ENCODE measurements at places on chromosomes 5 and 9.

DNA sequence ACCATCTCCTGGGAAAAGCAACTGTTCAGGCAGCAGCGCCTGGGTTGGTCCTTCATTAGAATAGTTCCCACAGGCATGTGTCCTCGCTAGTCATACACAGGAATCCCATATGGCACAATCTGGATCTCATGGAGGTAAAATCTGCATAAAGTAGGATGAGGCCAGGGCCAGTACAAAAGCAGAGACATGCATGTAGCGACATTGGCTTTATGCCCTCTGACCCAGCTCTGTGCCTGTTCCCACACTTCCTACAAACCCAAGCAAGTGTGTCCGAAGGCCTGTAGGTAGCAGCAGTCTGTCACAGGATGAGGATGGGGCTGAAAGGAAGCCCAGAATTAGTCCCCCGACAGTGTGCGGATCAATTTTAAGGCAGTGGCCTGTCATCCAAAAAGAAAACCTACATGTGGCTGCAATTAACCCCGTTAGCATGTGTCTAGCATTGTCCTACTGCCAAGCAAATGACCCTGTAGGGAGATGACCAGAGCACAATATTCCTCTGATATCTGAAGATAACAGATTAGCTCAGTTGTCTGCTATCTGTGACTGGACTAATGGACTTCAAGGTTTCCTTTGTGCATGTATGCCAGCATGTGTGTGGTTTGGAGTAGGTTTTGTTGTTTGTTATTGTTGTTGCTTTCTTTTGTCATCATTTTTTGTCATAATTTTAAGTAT lies 178.8 kb downstream of the TMEM161B start:
- DNase-seq = peak; percentile 22

DNA sequence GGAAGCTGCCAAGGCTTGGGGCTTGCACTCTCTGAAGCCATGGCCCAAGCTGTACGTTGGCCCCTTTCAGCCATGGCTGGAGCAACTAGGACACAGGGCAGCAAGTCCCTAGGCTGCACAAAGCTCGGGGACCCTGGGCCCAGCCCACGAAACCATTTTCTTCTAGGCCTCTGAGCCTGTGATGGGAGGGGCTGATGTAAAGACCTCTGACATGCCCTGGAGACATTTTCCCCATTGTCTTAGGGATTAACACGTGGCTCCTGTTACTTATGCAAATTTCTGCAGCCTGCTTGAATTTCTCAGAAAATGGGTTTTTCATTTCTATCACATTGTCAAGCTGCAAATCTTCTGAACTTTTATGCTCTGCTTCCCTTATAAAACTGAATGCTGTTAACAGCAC lies 83.0 kb upstream of the DAP start:
- no peak for DNase-seq

DNA sequence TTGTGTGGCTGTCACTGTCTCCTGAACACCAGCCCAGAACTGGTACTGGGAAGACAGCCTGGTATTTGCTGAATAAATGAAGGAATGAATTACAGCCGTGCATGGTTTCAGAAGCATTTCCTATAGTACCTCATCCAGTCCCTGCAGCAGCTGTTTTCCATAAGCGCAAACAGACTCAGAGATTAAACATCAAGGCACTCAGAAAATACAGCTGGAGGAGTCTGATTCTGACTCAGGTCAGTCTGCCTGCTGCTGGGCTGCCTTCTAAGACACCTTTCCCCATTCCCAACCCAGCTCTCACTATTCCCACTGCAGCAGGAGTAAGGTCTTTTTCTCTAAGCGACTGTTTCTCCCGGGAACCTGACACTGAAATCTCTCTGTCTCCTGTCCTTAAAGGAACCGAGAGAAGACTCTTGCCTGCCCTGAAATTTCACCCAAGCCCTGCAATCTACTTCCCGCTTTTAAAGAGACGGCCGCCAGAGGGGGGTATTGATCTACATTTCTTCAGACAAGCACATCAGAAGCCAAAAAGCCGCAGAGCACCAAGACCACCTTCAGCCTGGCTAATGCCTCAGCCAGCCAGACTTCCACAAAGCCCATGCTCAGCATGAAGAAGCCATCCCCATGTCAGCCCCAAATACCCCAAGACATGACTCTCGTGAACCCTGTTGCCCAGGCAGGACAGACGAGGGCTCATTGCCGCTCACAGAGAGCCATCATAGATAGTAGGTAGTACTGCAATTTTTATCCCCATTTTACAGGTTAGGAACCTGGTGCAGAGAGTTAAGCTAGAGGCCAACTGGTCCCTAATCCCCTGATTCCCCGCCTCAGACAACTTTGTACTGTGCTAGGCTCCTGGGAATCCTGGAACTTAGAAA lies 5.4 kb upstream of the FOXI1 start:
- peak; percentile 61 for DNase-seq

- DNase-seq = no peak
These were observed 159.2 kb upstream of the WWC1 start for GRCh38 chr5:168132241-168132641.

- DNase-seq = no peak
These were observed 146.7 kb upstream of the RAI14 start for GRCh38 chr5:34509392-34509791.

- no peak for DNase-seq
These were observed 307.4 kb upstream of the SEMA6A start for GRCh38 chr5:116881921-116882531.

- peak; percentile 24 for DNase-seq
These were observed 925 bp downstream of the LIFR start for GRCh38 chr5:38555354-38556087.

- no peak for DNase-seq
These were observed 30.6 kb upstream of the OBP2B start for GRCh38 chr9:133239533-133240090.

GRCh38 chr9:26949637-26950069 lies 2.6 kb upstream of the PLAA start:
- no peak for DNase-seq

DNA sequence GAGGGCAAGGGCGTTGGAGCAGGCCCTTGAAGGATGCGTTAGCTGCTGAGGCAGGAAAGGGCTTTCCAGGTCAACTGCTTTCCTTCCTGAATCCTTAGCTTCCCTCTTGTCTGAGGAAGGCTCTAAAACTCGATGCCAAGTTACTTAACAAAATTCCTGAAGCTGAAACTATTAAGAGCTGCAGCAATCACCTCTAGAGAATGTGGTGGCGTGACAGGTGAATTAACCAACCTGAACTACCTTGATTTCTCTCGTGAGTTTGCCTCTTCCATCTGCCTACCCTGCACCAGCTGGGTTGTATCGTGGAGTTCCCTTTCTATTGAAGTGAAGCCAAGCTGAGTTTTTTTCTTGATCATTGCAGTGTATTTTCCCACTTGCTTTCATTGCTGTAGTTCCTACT lies 96.1 kb downstream of the PDE8B start:
- DNase-seq = no peak

GRCh38 chr9:29220596-29221251 lies 1647.4 kb upstream of the C9orf72 start:
- no peak for DNase-seq

DNA sequence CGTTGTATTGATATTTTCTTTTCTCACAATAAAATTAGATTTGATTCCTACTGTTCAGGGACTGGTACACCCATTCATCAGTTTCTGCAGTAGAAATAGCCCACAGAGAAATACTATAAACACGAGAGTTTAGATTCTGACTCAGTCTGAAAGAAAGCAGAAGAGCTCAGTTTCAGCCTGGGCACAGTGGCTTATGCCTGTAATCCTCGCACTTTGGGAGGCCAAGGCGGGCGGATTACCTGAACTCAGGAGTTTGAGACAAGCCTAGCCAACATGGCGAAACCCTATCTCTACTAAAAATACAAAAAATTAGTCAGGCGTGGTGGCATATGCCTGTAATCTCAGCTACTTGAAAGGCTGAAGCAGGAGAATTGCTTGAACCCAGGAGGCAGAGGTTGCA lies 8.6 kb downstream of the ITK start:
- DNase-seq = no peak

GRCh38 chr5:72160329-72160728 lies 53.1 kb downstream of the MAP1B start:
- no peak for DNase-seq

GRCh38 chr5:159933531-159934485 lies 17.5 kb downstream of the ADRA1B start:
- no peak for DNase-seq

GRCh38 chr9:118871531-118871930 lies 497.7 kb downstream of the BRINP1 start:
- no peak for DNase-seq

GRCh38 chr5:94903726-94904125 lies 285.3 kb downstream of the SLF1 start:
- peak; percentile 32 for DNase-seq

- peak; percentile 4 for DNase-seq
These were observed 124.3 kb upstream of the ANKRD55 start for GRCh38 chr5:56357426-56357825.

- DNase-seq = no peak
These were observed 81.5 kb upstream of the RASEF start for GRCh38 chr9:83144492-83144891.

DNA sequence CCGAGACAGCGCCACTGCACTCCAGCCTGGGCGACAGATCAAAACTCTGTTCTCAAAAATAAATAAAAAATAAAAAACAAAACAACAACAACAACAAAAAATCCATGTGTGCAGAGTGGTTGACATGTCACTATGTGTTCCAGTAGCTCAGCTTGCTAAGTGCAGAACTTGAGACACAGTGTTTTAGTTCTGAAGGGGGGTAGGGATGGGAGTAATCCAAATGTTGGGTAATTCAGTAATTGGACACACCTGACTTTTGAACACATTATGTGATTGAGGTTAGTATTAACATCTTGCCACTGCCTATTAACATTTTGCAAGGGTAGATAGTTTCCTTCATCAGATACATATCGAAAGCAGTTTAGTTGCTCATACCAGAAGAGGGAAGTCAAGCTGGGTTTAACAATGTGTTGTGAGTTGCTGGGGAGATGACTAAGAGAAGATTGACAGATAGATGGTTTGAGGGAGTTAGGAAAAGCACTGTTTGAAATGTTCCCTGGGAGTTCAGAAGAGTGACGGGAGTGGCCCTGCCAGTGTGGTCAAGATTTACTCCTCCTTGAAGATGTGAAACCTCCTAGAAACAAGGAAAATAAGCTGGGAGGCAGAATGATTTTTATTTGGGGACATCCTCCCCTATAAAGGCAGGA lies 928 bp downstream of the HACD4 start:
- DNase-seq = peak; percentile 9

GRCh38 chr5:143682929-143683386 lies 129.0 kb upstream of the HMHB1 start:
- DNase-seq = no peak

DNA sequence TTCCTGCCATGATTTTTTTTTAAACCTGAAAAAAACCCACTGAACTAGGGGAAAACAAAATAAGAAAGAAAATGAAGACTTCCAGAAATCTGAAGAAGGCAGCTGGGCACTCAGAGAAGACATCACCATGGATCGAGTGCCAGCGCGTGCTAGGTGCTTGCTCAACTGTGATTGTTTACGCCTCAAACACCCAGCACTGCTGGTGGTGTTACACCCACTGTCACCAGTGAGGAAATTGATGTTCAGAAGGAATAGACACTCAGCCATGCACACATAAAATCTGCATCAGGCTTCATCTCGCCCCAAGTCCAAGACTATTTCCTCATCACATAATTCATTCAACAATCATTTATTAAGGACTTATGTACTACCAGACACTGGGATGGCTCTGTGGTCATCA lies 82.1 kb downstream of the HRH2 start:
- DNase-seq = no peak

DNA sequence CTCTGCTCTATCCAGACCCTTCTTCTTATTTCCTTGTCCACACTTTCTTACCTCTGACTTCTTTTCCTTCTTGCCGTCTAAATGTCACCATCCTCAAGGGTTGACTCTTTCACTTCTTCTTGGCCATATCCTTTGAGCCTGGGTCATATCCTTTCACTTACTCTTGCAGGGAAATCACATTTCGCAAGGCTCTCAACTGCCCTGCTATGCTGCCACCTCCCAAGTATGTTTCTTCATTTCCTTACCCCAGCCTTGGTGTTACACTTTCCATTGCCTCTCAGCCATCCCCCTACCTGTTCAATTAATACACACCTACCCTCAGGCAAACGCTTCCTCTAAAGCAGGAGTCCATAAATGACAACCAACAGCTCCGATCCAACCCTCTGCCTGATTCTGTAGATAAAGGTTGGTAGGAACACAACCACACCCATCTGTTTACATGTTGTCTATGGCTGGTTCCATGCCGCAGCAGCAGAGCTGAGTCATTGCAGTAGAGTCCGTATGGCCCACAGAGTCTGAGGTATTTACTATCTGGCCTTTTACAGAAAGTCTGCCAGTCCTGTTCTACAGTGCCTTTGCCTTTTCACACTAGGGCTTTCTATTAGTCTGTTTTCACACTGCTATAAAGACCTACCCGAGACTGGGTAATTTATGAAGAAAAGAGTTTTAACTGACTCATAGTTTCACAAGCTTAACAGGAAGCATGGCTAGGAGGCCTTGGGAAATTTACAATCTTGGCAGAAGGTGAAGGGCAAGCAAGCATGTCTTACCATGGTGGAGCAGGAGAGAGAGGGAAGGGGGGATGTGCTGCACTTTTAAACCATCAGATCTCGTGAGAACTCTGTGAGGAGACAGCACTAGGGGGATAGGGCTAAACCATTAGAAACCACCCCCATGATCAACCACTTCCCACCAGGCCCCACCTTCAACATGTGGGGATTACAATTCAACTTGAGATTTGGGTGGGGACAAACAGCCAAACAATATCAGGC lies 97.9 kb downstream of the SV2C start:
- DNase-seq = no peak

DNA sequence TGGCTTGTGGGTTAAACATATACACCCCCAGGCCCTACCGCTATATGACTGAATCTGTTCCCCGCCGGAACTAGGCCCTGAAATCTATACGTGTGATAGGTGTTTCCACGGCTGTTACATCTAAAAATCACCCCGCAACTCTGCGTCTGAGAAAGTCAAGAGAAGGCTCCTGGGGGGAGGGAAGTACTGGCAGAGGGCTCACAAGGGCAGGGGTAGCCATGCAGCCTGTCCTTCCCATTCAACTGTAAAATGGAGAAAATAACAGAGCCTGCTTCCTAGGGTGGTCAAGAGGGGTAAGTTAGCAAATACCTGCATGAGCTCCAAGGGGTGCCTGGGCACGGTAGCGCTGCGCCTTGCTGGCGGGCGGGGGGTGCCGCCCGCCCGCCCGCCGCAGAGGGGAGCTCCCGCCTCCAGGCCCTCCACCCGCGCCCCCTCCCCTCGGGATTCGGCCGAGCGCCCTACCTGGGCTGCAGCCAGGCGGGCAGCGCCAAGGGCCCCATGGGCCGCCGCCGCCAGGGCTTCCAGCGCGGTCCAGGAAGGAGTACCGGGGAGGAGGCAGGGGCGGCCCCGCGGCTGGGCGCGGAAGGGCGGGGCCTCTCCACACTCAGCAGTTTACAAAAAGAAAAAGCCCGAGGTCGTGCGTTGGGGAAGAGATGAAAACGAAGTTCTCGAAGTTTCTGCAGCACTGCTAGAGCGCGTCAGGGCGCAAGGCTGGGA lies at the start of gene HACD4:
HACD4 (minus strand) TSS at position 550 of the 717 bp plus-strand sequence; CDS start at position 500, 50 bp downstream.
- DNase-seq = no peak
